ENCODE measurements at places on chromosomes 3 and 15.

GRCh38 chr3:14651440-14652251 is at the start of gene CCDC174:
Gene CCDC174, plus strand, starts transcription at chr3:14651762. Its CDS starts 75 bp downstream, at chr3:14651837.
- DNase-seq: peak; percentile 95

DNA sequence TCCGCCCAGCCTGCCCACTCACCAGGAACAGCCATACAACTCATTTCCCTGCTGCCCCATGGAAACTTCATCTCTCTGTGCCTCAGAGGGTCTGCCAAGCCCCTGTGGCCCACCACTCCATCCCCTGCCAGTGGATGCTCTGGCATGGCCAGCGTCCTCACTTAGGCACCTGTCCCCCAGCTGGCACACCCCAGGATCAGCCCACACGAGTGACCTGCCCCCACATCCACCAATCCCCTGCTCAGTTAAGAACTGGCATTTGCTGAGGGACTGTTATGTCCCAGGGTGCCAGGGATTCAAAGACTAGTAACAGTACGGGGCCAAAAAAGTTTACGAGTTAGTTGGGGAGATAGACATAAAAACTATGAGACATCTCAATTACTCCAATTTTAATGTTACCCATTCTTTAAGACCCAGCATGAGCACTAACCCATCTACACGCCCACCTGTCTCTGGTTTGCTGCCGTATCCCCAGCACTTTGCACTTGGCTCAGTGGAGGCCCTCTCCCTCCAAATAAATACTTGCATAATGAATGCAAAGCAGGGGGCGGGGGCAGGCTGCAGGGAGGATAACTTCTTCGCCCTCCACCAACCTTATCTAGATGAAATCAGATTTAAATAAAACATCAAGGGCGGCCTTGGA is 11.6 kb upstream of the BAHD1 start:
- DNase-seq: no peak

GRCh38 chr15:59923508-59923907 is 80.6 kb upstream of the FOXB1 start:
- DNase-seq: no peak

GRCh38 chr15:90710436-90711027 is 6.6 kb upstream of the BLM start:
- DNase-seq: no peak

GRCh38 chr15:59940456-59940855 is 63.7 kb upstream of the FOXB1 start:
- DNase-seq: no peak

DNA sequence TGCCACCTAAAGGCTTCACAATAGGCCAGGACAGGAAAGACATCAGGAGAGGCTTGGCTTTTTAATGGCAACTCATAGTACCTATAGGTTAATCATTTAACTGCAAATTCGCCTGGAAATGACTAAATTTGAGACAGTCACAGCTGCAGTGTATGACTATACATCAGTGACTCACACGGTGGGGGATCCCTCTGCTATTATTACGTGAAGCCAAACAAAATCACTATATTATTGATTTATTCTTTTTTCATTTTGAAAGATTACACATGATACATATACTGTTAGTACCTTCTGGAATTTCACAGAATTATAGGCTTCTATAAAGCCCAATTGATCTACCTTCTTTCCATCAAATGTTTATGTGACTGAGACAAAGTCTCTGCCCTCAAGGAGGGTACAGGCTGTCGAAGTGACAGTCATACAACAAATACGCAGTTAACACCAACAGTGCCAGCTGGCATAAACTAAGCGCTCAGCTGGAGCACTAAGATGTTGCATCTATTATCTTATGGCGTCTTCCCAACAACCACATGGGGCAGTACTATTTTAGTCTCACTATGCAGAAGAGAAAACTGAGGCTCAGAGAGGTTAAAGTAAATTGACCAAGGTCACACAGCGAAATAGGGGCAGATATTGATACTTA is 82.0 kb upstream of the LMOD3 start:
- DNase-seq: peak; percentile 37

DNA sequence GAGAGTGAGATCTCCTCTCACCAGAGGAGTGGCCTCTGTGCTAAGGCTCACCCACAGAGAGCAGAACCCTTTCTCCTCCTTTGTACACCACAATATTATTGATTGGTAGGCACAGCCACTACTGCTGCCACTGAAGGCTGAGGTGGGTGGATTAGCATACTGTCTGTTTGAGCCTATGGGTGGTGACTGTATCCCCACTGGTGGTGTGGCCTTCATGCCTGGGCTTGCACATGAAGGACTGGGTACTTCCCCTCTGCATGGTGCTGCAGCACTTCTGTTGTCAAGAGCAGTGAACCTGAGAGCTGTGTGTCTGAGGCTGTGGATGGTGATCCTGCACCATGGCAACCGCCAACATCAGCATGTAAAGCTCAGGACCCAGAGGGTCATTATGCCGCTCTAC is 35.7 kb upstream of the NECTIN3 start:
- DNase-seq: no peak

GRCh38 chr3:160103397-160103796 is 114.8 kb downstream of the IL12A start:
- no peak for DNase-seq

- DNase-seq: no peak
Measured at GRCh38 chr3:149592758-149593240, 65.0 kb downstream of the WWTR1 start.

DNA sequence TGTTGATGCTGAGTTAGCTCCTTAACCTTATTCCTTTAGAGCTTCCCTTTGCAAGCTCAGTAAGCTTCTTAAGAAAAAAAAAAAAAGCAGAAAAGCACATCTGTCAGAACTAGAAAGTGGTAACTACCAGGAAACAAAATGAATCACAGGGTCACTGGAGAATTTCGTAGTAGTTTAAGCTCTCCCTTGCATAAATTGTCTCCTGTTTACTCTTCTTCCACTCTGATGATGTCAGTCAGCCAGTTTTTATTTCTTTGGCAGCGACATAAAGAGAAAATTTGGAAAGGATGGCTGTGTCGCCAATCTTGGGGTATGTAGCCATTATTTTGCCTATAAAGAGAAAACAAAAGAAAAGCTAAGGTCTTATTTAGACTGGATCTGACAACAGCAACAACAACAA is 3.2 kb upstream of the GABRR3 start:
- no peak for DNase-seq

DNA sequence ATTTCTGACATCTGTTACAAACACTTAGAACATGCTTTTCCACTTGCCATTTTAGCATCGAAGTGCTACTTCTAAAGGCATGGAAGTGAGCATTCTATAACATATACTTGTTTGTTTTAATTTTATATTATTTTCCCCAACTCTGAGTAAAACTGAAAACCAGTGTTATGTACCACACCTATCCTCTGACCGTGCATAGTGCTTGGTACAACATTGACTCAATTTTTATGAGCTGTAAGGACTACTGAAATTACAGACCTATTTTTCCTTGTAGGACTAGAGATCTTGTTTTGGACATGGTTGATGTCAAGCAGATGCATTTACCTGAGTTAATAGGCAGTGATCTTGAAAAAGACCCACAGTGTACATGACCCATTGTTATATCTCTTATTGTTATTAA is 51.5 kb upstream of the CCNB2 start:
- no peak for DNase-seq

DNA sequence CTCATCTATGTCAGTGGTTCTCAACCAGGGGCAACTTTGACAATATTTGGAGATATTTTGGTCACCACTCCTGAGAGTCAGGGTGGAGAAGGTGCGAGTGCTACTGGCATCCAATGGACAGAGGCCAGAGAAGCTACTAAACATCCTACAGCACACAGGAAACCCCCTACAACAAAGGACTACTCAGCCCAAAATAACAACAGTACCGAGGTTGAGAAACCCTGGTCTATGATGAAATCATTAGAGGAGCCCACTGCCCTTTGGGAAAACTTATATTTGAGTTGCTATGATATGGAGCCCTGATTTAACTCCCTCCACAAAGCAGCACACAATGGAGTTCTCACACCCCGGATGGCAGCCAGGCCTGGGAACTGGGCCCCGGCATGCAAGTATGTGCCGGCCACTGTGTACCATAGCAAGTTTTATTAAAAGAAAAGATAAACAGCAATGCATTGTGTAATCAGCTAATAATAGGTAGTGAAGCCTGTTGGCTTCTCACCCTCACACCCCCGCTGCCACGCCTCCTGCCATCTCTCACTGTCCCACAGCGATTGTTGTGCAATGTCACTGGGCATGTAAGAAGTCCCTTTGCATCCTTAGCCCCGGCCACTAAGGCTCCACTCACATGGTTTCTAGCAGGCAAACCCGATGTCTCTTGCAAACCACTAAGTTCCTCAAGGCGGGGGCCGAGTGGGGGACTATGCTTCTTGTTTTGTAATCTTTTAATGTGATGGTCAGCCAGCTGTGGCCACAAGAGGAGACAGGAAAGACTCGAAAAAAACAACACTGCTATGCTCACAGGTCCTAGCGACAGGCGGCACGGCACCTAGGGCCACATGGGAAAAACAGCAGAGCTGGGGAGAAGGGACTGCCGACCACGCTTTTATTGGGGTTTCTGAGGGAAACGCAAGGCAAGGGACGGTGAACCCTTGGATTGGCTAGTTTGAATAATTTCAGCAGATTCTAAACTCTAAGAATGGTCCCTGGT is 110.0 kb downstream of the AQP9 start:
- no peak for DNase-seq

GRCh38 chr15:39299486-39300267 is 281.2 kb upstream of the THBS1 start:
- no peak for DNase-seq

GRCh38 chr15:29046977-29047376 is 161.2 kb downstream of the APBA2 start:
- no peak for DNase-seq

GRCh38 chr15:58529041-58529440 is 97.2 kb downstream of the LIPC start:
- DNase-seq: no peak

- DNase-seq: no peak
Measured at GRCh38 chr3:37544105-37544504, 317.6 kb upstream of the CTDSPL start.

GRCh38 chr3:73036694-73037591 is 24.5 kb upstream of the EBLN2 start:
- no peak for DNase-seq

- no peak for DNase-seq
Measured at GRCh38 chr3:115194476-115194875, 47.4 kb upstream of the ZBTB20 start.

GRCh38 chr3:120147072-120147871 is 53.0 kb upstream of the GSK3B start:
- peak; percentile 15 for DNase-seq

DNA sequence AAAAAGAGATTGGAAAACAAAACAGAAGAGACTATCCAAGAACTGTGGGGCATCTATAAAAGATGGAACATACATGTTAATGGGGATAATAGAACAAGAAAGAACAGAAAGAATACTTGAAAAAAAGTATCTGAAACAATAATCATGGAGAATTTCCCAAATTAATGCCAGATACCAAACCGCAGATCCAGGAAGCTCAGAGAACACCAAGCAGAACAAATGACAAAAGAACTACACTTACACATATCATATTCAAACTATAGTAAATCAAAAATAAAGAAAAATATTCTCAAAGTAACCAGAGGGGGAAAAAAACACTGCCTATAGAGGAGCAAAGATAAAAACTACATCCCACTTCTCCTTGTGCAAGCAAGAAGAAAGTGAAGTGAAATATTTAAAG is 40.0 kb downstream of the CLASP2 start:
- DNase-seq: no peak

GRCh38 chr3:185705498-185705897 is 119.3 kb downstream of the IGF2BP2 start:
- no peak for DNase-seq

- DNase-seq: no peak
Measured at GRCh38 chr15:84035399-84035766, 200.2 kb upstream of the GOLGA6L4 start.

DNA sequence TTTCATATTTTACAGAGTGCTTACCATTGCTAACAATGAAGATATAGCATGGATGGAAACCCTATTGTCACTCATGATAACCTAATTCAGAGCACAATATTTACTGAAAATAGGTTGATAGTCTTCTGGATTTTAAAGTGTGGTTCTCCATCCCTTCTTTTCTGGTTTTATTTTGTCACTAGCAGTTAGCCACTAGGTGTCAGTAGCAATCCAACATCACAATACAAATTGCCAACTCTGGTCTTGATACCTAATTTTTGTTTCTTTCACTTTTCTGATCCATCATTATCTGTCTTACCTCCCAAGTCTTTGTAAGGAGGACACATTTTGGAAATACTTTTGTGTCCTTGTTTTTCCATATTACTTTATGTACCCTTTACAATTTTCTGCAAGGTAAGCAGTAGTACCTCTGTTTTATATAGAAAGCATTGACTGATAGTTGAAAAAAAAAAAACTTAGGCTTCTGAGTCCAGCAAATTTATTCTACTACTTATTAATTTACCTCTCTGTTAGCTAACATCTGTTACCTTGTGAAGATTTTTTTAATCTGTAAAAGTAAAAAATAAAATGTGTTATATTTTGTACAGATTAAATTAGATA is 28.3 kb upstream of the CRYBG3 start:
- DNase-seq: no peak

DNA sequence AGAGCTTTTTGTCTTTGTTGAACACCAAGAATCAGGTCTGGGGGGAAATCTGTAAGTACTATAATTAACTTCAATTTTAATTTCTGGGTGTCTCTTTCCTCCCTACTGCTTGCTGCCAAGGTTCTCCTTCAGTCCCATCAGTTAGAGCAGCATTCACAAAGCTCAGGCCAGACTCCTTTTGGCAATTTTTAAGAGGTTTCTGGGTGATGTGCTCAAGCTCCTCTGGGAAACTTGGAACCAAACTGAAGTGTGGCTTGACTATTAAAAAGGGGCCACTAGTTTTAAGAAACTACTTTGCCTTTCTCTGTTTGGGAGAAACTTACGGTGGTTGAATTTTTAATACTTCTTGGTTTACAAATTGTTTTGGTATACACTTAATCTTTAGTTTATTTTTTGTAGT is 227.7 kb upstream of the SOX2 start:
- no peak for DNase-seq

Measured in stimulated activated naive CD4-positive, alpha-beta T cell treated with Interleukin-2 at 50 U/mL for 16 hours (primary cell).